GM06990 (cell line): ENCODE measurements at places on chromosomes 1 and 21.

DNA sequence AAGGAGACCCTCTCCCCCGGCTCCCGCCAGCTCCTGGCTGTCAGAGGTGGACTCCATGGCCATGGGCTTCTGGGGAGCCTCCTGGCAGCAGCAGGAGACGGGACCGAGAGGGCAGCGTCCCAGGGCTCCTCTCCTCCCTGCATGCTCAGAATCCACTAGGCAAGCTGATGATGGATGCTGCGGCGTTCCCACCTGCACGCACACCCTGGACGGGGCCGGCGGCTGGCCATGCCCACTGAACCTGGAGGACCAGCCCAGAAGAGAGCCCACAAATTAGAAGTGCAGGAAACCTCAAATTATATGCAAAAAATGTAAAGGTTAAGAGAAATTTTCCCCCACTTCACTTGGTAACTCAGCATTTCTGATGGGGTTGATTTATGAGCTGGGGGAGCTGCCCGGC is 77.3 kb upstream of the ARHGEF16 start:
- DNase-seq, result no peak

- DNase-seq, result no peak
Measured at GRCh38 chr1:8552820-8553397, 235.0 kb downstream of the SLC45A1 start.

DNA sequence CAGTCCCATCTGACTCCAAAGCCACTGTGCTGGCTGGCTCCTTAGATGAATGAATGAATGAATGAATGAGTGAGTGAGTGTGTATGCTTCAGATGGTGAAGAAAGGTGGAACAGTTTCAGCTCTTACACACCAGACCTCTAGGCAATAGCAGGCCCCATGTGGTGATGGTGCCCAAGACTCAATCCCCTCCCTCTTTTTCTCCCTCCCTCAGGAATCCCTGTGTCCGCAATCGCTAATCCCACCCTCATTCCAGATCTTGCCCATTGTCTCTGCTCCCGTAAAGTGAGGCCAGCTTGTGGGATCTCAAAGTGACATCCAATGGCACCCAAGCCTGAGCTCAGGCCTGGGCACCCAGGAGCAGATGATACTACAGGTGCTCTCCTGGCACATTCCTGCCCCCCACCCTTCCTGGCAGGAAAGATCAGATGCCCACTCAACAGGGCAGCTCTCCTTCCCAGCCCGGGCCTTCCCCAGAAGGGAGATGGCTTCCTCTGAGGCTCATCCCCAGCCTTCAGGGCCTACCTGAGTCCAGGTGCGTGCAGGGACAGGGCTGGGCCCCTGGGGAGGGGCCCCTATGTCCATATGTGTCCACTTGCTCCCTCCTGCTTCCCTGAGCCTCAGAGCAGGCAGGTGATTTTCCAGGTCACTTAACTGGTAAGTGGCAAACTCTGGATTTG is 106.4 kb downstream of the HMGB4 start:
- DNase-seq, result no peak

- DNase-seq, result no peak
Measured at GRCh38 chr1:83978056-83978455, 20.9 kb downstream of the TTLL7 start.

DNA sequence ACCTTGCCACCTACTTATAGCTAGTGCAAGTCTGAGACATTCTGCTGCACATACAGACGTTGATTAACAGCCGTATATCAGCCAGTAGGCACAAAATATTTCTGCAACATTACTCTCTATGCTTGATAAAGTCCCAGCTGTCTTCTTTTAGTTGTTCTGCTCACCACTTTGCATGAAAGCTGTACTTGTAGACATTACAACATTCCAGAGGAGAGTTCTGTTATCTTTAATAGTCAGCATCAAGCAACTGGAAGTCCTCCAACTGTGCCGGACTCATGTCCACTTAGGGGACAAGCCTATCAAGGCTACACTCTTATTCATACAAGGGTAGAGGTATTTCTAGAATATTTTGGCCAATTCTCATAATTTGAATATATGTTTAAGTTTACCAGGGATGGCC is 50.0 kb downstream of the CACHD1 start:
- DNase-seq, result no peak

DNA sequence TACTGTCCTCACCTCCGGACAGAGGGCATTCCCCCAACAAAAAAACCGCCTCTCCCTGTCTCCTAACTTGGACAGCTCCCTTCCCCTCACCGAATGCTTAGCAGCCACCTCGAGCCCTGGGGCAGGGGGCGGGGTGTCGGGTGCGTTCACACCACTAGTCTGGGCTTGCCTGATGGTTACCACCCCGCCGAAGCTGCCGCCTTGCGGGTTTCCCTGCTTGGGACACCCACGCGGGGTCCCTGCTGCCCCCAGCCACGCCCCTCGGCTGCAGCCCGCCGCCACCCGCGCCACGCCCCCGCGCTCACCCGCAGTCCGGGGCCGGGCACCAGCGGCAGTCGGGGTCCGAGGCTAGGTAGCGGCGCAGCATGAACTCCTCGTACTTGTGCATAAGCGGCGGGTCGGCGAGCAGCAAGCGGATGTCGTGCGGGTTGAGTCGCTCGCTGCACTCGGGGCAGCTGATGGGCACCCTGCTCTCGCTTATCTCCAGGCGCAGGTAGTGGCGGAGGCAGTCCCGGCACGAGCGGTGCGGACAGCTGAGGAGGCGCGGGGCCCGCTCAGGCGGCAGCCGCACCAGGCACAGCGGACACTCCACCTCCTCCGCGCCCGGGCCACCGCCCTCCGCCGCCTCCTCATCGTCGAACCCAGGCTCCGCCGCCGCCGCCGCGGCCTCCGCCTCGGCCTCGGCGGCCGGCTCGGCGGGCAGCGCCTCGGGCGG is 706 bp downstream of the RNF19B start:
- peak; percentile 76 for DNase-seq

DNA sequence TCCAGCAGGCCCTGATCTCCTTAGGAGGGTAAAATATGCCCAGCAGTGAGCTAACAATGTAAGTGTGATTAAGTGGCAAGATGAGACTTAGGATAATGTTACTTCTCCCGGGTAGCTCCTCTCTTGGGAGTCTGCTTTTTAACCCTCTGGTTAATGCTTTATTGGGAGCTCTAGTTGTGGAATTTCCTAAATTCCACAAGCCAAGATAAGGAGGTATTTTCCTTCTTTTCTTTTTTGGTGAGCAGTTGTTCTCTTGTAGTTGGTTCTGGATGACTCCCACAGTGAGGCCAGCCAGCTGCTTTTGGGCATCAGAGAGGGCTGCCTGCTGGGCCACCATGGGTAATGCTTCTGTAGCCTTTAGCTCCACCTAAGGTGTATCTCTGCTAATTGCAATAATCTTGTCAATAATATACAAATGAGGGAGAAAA is 19.3 kb downstream of the C1orf52 start:
- peak; percentile 8 for DNase-seq

GRCh38 chr1:62423580-62424242 is 13.1 kb upstream of the USP1 start:
- no peak for DNase-seq

DNA sequence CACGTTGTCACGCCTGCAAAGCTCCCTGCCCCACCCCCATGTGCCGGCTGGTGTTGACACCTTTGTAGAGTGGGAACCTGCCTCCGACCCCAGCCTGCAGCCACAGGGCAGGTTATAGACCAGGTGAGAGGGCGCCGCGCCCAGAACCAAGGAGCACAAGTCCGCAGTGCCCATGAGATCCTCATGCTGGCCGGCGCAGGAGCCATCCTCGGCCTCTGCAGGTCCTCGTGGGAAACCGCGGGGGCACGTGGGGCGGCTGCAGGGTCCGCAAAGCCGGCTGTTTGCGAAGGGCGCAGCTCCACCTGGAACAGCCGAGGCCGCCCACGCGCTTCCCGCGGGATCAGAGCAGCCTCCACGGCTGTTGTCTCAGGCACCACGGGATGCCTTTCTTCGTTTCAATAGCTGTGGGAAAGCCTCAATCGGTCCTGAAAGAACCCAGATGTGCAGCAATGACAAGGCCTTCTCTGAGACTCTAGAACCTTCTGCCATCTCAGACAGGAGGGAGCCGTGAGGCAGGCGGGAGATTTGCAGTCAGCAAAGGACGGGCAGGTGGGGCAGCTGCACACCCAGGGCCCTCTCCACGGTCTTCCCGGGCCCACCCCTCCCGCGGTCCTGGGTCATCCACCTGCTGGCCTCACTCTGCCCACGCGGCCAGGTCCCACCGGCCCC is 29.9 kb downstream of the POFUT2 start:
- no peak for DNase-seq

- no peak for DNase-seq
Measured at GRCh38 chr21:36169470-36170128, 13.0 kb downstream of the DOP1B start.

DNA sequence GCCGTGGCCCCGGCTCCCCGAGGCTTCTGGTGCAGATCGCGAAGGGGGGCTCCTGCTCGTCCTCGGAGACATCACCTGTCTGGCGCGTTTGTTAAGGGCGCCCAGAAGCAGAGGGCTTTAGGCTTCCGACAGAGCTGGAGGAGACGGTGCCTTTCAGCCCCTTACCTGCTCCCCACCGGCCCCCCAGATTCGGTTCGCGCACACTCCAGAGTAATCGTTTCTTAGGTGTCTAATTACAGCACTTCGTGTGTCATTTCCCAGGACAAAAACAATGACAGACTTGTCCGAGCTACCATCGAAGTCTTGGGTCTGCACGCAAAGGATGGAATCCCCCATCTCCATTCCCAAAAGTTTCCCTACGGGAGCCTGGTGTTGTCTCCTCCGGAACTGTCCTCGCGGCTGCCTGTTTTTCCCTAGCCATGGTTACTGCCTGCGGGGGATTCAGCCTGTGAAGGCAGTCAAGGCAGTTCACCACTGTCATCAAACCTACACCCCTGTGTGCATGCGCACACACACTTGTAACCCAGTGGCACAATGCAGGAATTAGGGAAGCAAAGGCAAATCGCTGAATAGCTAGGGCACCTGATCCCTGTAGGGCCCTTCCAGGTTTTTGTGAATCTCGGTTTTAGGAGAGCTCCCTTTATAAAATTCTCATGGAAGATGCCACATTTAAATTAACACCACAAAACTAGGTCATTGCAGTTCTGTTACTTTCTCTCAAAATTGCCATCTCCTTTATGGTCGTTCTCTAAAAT is 738 bp upstream of the CDC42BPA start:
- no peak for DNase-seq

GRCh38 chr1:12194666-12195216 is 27.9 kb downstream of the TNFRSF1B start:
- DNase-seq, result no peak

DNA sequence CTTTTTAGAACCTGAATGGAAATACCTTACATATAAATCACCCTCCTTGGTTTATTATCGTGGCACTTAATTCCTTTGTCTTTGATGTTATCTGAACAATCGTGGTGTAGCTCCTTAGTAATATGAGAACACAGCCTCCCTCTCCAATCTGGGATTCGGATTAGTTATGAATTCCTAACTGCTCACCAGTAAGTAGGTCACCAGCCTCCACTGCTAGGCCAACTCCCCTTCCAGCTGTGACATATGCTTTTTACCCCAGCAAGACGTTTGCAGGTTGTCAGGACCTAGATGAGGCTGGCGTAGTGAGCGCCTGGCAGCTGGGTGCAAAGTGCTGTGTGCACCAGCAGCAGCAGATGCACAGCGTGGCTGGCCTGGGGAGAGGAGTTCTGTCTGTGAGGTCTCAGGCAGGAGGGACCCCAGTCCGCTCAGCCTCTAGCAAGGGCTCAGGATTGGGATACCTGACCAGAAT is 38.2 kb downstream of the NTPCR start:
- DNase-seq, result no peak

DNA sequence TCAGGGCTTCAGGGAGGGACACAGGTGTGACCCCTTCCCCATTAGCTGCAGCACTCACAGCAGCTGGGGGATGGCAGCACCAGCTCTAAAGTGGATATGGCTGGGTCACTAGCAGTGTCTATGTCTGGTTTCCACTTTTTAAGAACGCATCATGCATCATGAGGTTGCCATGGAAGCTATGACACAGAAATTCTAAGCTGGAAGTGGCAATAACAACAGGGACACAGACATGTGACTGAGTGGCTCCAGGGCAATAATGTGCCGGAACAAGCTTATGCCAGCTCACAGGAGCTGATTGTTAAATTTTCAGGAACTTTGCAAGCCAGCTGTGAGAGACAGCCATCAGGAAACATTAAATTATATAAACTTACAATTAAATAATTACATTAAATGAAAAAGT is 51.2 kb upstream of the NFASC start:
- DNase-seq, result no peak

DNA sequence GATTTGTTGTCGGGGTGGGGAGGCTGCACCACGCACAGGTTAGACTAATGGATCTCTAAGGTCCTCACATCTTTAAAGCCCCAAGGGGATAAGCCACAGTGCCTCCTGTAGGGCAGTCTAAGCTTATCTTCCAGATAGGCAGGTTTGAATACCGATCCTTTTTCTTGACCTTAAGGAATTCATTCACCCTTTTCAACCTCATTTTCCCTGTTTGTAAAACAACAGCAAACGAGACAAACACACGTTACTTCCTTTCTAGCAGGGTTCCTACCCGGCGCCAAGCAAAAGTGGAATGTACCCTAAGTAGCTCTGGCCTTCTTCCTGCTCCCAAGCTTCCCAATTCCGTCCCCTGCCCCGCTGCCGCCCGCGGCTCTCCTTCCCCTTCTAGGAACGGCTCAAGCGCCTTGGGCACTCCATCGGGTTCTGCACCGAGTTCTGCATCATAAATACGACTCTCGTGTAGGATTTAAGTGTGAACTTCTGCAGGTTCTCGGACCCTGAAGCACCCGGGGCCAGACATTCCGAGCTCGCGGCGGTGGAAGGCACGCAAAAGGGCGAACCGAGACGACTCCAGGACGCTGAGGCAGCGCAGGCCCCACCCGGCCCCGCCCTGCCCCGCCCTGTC is 548 bp upstream of the CDC20 start:
- DNase-seq, result peak; percentile 19

- peak; percentile 20 for DNase-seq
Measured at GRCh38 chr21:46160907-46161632, 5.7 kb upstream of the FTCD start.

GRCh38 chr1:83033682-83034081 is 965.2 kb downstream of the TTLL7 start:
- DNase-seq, result no peak

DNA sequence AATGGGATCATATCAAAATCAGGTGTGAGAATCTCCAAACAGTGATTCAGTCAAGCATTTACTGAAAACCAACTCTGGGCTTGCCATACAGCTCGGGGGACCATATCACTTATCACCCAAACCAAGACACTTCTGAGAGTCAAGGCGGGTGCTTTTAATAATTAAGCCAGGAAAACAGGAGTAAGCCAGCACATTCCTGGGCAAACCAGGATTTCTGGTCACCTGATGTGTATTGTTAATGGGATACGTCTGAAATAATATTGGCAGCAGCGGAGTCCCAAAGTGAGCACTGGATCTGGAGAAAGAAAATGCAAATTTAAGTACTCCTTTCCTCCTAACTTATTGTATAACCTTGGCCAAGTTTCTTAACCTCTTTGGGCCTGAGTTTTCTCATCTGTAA is 17.6 kb downstream of the OSCP1 start:
- no peak for DNase-seq
